ENCODE measurements at places on chromosomes 2 and 18.

- no peak for DNase-seq
These were observed 119.2 kb upstream of the SCN7A start for GRCh38 chr2:166613226-166613625.

GRCh38 chr18:59096098-59096789 lies 43.4 kb upstream of the SEC11C start:
- DNase-seq: no peak

DNA sequence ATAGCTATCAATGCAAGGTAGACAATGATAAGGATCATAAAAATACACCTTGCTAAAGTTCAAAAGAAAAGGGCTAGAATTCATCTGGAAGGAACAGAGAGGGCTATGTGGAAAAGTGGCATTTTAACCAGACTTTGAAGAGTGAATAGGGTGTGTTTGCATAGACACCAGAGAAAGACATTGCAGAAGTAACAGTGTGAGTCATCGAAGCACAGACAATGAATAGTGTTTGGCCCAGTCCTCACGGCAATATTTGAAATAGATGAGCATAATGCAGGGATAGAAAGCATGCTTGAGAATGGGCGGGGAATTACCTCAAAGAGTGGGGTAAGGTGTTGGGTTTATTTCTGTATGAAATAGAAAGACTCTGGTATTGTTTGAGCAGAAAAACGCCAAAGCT lies 24.2 kb downstream of the MYT1L start:
- DNase-seq: no peak

GRCh38 chr18:44889111-44889510 lies 208.4 kb downstream of the SETBP1 start:
- DNase-seq: no peak

DNA sequence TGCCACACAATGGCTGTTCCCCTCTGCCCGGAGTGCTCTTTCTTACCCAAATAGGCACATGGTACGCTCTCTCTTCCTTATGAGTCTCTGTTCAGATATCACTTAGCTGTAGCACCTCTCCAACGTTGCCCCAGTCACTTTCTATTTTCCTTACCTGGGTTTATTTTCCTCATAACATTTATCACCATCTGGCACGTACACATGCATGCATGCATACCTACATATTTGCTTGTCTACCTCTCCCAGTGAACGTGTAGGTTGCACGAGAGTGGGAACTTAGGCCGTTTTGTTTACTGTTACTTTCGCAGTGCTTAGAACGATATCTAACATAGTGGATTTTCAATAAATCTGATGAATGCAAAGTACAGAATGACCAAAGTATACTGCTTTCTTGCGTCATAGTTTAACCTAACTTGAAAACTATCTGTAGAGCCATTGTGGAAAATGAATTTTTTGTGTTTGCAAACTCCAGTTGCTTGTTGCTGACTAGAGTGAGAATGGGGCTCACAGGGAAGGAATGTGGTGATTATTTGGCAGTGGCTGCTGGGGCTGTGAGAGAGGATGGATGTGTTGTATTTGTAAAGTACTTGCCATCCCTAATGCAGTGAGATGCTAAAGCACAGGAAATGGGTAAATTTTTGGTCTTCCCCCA lies 47.1 kb downstream of the ACSL3 start:
- no peak for DNase-seq

DNA sequence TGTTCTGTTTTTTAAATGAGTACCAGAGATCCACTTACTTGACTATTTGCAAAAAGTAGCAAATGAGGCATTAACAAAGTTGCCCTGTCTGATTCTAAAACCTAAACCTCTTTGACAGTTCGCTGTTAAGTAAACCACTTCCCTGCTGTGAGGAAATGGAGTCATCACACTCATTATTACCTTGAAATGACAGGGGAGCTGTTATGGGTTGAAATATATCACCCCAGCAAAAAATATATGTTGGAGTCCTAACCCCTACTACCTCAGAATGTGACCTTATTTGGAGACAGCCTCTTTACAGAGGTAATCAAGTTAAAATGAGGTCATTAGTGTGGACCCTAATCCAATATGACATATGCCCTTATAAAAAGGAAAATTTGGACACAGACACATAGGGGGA lies 36.1 kb downstream of the DHRS9 start:
- DNase-seq: no peak

- no peak for DNase-seq
These were observed at the start of gene MAB21L4 for GRCh38 chr2:240895656-240896388. Gene MAB21L4 (minus strand): TSS chr2:240896156. CDS start chr2:240895997, 159 bp downstream.

GRCh38 chr2:79393107-79393685 lies 119.7 kb upstream of the CTNNA2 start:
- no peak for DNase-seq

- DNase-seq: no peak
These were observed 95.6 kb upstream of the MGAT5 start for GRCh38 chr2:134158295-134158694.

GRCh38 chr2:152509772-152510491 lies 175.0 kb downstream of the FMNL2 start:
- no peak for DNase-seq

DNA sequence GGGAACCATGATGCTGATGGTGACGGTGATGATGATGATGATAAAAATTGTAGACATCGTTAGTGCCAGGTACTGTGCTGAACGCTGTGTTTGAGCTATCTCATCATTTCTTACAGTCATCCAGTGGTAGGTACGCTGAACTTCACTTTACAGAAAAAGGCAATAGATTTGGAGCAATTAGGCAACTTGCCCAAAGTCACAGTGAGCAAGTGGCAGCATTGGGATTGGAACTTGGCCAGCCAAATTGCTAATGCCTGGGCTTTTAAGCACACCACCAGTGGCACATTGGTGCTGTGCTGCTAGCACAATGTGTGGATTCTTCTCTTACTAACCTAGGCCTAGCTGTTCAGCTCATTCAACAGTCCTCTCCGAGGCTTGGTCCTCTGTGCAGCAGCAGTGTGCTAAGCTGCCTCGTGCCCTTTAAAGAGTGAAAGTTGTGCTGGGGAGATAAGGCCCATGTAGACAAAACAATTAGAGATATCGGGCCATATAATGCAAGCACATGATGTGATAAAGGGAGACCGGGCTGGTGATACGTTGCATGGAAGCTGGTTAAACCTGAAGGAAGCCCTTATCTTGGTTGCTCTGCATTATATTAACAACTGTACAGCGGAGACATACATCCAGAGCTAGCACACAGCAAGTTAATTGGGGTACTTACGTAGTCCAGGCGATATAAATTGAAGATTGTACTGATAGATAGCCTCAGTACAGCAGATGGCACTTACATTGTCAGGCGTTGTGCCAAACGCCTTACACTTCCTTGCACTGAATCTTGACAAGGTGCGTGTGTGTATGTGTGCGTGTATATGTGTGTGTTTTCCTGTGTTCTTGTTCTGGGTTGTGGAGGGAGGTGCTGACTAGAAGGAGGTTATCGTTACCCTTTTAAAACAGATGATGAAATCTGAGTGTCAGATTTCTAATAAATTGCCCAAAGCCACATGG lies 28.4 kb downstream of the HK2 start:
- no peak for DNase-seq

- DNase-seq: no peak
These were observed 27.0 kb downstream of the TMEM182 start for GRCh38 chr2:102788885-102789260.

All from CD4-positive, alpha-beta T cell (primary cell).